Activated T-helper 1 cell treated with anti-CD3 and anti-CD28 coated beads, Interleukin-12 subunit alpha, Interleukin-12 subunit beta, Interleukin-2, Interleukin-4 antibody, amounts not matched to agents 30 ng/mL and 10 ng/mL and 1 ng/mL, durations not matched to agents 14 hours and 24 hours and 36 hours (primary cell): ENCODE measurements at places on chromosomes 7 and 10. TPM values are rescaled to one million over a fixed set of nuclear protein-coding genes. Genes with fewer than 3 reads are reported as not detected.

GRCh38 chr7:24741679-24742505, 15.4 kb downstream of the GSDME start:
- DNase-seq: no peak

DNA sequence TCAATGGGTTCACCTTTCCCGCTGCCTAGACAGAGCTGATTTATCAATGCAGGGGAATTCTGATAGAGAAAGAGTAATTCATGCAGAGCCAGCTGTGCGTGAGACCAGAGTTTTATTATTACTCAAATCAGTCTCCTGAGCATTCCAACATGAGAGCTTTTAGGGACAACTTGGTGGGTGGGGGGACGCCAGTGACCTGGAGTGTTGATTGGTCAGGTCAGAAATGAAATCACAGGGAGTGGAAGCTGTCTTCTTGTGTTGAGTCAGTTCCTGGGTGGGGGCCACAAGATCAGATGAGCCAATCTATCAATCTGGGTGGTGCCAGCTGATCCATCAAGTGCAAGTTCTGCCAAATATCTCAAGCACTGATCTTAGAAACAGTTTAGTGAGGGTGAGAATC, 99.0 kb upstream of the CAV2 start:
- DNase-seq: no peak

GRCh38 chr7:41149576-41149975, 553.3 kb downstream of the INHBA start:
- no peak for DNase-seq

DNA sequence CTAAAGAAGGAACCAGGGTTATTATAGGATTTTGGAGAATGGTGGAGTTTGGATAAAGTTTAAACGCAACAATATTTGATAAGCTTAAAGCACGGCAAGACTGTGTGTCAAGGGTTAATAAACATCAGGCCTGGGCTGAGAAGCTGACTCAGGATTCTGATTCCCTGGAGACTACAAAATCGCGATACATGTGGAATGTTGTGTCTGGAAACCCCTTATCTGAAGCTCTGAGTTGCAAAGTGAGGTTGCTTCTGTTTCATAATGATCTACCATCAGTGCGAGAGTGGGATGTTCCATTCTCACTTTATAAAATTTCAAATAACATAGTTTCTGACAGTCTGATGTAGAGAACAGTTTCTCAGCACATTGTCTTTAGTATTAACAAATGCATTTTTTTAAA, 7.8 kb downstream of the C1GALT1 start:
- no peak for DNase-seq

GRCh38 chr10:46019569-46020343, 10.7 kb downstream of the NCOA4 start:
- DNase-seq: no peak

OPN4 gene
- total RNA-seq: not detected in 2 replicates

PRSS37 gene
- not detected in 2 replicates for total RNA-seq

FEZF1 gene
- not detected in 2 replicates for total RNA-seq

PTPRN2 gene
- 0.41 and 0.47 TPM in 2 replicates for total RNA-seq

CHAT gene
- total RNA-seq: 0.54 and 0.83 TPM in 2 replicates

CYTH3 gene
- total RNA-seq: 0.65 and 1.7 TPM in 2 replicates

IKZF5 gene
- 17.4 and 21.9 TPM in 2 replicates for total RNA-seq

SPDYE6 gene
- total RNA-seq: not detected in 2 replicates
